ENCODE measurements at places on chromosomes 2 and 18. TPM values are rescaled to one million over a fixed set of nuclear protein-coding genes. Genes with fewer than 3 reads are reported as not detected.
A peak's percentile ranks its signal among the peaks of the same experiment; 100 is the strongest.

GRCh38 chr2:168559187-168559586 lies 103.1 kb downstream of the CERS6 start:
- no peak for DNase-seq

DNA sequence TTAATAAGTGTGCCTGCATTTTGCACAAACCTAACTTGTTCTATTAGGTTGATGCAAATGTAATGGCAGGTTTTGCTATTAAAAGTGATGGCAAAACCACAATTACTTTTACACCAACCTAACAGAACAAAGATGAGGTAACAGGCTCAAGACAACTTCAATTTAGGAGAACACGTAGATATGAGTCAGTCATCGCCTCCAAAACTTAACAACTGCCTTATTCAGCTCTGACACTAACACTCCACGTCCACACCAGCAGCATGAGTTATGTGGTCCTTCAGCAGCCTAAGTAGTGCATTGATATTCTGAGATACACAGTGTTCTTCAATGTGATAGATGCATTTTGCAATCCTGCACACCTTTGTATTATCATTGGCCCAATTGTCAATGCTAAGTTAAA lies 1175.1 kb upstream of the ACVR2A start:
- DNase-seq, result no peak

DNA sequence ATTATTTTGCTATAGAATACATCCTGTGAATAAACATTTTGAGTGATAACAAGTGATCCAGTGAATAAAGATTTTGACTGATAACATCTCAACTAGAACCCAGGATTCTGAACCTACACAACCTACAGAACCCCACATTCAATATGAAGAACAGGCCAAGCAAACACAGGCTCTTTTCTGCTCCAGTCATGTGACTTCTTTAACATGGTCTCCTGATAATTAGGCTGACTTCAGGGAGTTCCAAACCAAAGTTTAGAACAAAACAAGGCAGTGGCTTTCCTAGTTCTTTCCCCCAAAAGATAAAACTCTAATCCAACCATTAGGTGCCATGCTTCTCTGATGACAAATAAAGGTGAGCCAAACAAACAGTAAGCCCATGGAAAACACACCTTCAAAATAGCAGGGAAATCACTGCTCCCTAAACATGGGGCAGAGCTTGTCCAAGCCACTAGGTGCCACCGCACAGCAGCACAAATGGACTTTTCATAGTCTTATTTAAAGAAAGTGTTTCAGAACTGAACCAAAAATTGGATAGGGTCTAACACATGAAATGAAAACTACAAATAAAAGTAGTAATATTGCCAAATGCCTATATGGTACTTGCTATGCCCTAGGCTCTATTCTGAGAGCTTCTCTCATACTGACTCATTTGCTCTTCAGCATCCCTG lies 95.3 kb downstream of the EVA1A start:
- DNase-seq, result no peak

The STK16 gene
- 41.7 TPM for total RNA-seq

GRCh38 chr2:173149491-173149890 lies 73.8 kb downstream of the MAP3K20 start:
- peak; percentile 87 for DNase-seq

- DNase-seq, result no peak
Observed at GRCh38 chr18:54357082-54357659, 487 bp downstream of the STARD6 start.

The MXD1 gene
- 22.3 TPM for total RNA-seq

- no peak for DNase-seq
Observed at GRCh38 chr2:186503827-186504606, 18.0 kb downstream of the ZC3H15 start.
